ENCODE measurements at places on chromosomes 11 and 22. TPM values are rescaled to one million over a fixed set of nuclear protein-coding genes. Genes with fewer than 3 reads are reported as not detected.
A peak's percentile ranks its signal among the peaks of the same experiment; 100 is the strongest.

GRCh38 chr22:20992456-20993303 is 9.2 kb downstream of the THAP7 start:
- ATAC-seq: no peak

DNA sequence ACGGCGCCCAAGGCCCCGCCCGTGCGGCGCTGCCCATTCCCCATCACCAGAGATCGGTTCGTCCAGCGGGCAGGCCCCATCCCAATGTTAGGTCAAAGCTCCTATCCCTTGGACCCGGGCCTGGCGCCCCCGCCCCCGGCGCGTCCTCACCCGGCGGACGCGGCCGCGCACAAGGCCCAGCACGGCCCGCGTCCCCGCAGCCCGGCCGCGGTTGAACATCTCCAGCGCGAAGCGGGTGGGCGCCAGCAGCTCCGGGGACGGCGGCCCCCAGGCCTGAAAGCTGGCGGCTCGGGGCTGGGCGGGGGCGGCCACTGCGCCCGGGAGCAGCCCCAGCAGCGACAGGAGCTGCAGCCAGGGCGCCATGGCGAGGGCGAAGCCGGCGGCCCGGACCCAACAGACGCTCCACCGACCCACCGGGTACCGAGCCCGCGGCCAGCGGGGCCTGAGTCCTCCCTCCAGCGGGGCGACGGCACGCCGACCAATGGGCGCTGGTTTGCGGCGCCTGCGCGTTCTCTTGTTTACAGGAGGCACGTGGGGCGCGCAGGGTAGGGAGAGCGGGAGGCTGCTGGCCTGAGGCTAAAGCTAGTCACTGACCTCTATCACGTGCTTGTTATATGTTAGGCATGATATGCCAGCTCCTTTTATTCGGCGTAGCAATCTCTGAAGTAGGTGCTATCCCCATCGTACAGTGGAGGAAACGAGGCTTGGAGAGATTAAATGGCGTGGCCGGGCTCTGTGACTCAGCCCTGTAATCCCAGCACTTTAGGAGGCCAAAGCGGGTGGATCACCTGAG is at the start of gene CTSF:
CTSF (minus strand) TSS at position 483 of the 793 bp plus-strand sequence; CDS start at position 363, 120 bp downstream.
- ATAC-seq: peak; percentile 87

DNA sequence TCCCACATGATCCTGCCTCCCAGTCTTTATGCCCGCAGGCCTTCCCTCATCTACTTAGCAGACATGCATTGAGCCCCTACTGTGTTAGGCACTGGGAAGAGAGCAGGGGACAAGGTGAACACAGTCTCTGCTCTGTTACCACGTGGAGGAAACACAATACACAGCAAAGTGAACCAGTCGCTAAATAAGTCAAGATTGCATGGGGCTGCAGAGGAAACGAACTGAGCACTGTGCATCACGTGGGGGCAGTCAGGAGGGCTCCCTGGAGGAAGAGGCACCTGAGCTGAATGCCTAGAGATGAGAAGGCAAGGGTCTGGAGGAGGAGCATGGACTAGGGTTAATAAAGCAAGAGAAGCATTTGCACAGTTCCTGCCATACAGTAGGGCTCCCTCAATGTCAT is 102.7 kb downstream of the MN1 start:
- no peak for ATAC-seq

DNA sequence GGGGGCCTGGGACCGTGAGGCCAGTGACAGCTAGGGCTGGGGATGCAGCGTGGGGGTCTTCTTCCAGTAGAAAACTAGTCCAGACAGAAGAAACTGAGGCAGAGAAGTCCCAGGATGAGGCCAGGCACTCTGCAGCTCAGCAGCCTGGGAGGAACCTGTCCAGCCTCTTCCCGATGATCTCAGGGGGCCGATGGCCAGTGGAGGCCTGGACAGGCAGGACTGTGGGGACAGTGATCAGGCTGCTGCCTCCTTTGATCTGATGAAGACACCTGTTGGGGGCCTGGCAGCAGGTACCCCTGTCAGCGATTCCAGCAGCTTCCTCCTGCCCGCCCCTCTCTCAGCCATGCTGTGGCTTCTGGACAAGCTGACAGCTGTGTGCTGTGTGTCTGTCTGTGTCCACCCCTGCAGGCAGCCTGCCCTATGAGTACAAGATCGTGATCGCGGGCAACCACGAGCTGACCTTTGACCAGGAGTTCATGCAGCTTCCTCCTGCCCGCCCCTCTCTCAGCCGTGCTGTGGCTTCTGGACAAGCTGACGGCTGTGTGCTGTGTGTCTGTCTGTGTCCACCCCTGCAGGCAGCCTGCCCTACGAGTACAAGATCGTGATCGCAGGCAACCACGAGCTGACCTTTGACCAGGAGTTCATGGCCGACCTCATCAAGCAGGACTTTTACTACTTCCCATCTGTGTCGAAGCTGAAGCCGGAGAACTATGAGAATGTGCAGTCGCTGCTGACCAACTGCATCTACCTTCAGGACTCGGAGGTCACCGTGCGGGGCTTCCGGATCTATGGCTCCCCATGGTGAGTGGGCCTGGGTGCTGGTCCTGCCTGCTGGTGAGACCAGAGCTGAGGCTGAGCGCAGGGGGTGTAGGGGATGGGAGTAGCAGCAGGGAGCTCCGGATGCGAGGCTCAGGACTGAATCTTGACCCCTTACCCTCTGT is 62.6 kb downstream of the MPPED1 start:
- no peak for ATAC-seq

- no peak for ATAC-seq
Observed at GRCh38 chr11:28833169-28833568, 725.0 kb downstream of the METTL15 start.

DNA sequence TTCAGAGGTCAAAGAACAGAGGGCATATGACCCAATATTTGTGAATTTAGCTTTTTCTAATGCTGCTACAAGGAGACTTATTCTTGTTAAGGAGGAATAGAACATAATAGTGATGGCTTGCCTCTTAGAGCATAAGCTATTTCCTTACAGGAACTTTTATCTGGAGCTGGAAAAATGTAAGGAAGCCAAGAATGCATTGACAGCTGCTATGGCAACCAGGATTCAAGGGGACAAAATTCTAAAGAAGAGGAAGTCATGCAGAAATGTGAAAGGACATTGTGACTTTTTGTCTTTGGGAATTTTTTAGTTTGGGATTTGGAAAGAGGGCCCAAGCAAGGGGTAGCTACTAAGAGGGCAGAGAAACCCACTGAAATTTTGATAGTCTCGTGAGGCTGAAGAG is 51.1 kb downstream of the EHF start:
- no peak for ATAC-seq

GRCh38 chr22:44405661-44406060 is 92.4 kb downstream of the RTL6 start:
- ATAC-seq: no peak

- ATAC-seq: no peak
Observed at GRCh38 chr11:117607449-117607848, 189.6 kb downstream of the DSCAML1 start.

DNA sequence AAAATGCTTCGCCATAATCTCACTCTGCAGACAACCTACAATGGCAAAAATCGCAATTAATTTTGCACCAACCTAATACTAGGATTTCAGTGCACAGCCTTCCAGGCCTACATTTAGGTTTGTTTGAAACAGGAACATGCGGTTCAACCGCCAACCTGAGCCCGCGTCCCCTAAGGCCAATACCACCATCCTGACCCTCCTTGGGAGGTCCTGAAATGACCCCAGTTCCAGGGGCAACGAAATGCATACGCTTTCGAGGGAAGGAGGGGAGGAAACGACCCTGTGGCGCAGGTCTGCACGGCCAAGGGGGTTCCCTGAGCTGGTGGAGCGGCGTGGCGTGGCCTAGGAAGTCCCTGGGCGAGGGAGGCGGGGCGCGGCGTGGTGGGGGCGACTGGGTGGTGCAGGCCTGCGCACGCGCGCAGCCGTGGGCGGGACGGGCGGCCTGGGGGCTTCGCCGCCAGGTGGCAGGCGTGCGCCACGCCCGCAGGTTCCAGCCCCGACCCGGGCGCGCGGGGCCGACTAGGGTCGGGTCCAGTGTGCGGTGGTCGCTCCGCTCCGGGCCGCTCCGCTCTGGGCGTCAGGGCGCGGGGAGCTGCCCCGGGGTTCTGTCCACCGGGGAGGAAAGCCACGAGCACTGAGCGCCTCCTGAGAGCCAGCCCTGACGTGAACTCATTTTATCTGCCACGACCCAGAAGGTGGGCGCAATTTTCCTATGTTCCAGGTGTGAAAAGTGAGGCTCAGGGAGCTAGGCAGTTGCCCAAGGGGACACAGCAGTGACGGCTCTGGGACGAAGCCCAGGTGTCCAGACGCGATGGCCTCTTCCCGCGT is 94.1 kb downstream of the SWAP70 start:
- ATAC-seq: peak; percentile 69

GRCh38 chr22:35742342-35743100 is 24.8 kb downstream of the APOL5 start:
- ATAC-seq: peak; percentile 54

- ATAC-seq: peak; percentile 80
Observed at GRCh38 chr11:8720868-8721608, 38.4 kb downstream of the RPL27A start.

GRCh38 chr11:119602745-119603373 is 126.1 kb downstream of the NECTIN1 start:
- no peak for ATAC-seq

DNA sequence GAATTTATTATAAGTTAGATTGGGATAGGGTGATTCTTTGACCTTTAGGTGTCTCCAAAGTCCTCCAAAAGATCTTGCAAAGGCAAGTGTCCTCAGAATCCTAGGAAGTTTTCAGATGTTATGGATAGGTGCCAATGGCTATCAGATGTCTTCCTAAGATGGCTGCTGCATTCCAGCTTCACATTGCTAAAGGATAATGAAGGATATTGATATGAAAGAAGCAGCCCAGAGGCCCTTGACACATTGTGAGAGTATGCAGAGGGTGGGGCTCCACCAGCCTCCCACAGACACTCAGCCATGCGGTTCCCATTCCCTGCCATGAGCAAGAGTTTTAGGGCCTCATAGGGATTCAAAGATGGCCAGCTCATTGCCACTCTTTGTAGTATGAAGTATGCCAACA is 22.3 kb upstream of the GLYATL2 start:
- no peak for ATAC-seq

DNA sequence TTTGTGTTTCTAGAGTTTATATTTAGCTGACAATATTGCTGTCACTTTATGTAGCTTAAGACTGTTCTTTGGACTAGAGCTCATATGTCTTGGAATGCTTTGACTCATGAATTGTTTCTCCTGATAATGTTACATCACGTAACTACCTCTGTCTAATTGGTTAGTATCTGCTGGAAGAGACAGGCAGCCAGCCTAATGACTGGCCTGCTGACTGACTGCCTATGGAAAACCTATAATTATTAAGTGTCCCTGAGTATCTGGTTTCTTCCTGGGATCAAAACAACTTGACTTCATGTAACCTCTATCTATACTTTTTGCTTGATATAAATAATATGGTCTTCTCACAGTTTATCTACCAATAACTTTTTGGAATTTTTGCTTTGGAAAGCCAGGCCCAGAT is 9.4 kb downstream of the SOX6 start:
- ATAC-seq: peak; percentile 26

- ATAC-seq: no peak
Observed at GRCh38 chr11:128516886-128517285, 70.5 kb downstream of the ETS1 start.

GRCh38 chr11:12397931-12398334 is 20.6 kb downstream of the PARVA start:
- peak; percentile 20 for ATAC-seq

- peak; percentile 46 for ATAC-seq
Observed at GRCh38 chr11:72821221-72821919, 7.2 kb downstream of the ATG16L2 start.

DNA sequence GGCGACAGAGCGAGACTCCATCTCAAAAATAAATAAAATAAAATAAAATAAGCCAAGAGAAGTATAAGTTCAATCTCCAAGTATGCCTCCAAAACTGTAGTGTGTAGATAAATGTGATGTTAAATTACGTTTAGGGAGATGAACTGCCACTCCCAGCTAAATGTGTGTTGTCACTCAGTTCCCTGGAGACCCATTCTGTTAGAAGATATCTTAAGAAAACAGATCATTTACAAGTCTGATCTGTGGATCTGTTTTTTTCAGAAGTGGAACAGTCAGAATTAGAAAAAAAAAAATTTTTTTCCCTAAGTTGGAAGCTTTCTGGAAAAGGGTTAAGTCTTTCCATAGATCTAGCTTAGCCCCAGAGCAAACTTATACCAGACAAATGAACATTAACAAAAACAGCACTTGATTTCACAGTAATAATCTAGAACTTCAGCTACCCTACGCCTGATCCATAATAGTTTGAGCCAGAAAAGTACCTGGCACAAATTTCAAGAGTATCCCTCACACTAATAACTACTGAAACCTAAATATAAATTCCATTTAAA is 18.2 kb downstream of the CELF1 start:
- ATAC-seq: no peak

- ATAC-seq: no peak
Observed at GRCh38 chr11:10862446-10862845, 4.6 kb upstream of the ZBED5 start.

The MARK2 gene
- total RNA-seq: 70.6 TPM

The CRACR2B gene
- total RNA-seq: 3.3 TPM

The SCN2B gene
- 0.32 TPM for total RNA-seq

The GPHA2 gene
- not detected for total RNA-seq

The SLC22A6 gene
- total RNA-seq: not detected

The UBE4A gene
- total RNA-seq: 23.6 TPM

The SERPIND1 gene
- 0.08 TPM for total RNA-seq

The OR51E2 gene
- not detected for total RNA-seq

The CBLIF gene
- total RNA-seq: not detected

The OR51B5 gene
- total RNA-seq: not detected

The CD3D gene
- 4.0 TPM for total RNA-seq

The MYRF gene
- total RNA-seq: 0.88 TPM
